ENCODE measurements at places on chromosomes 12 and 14.

- no peak for DNase-seq
Measured at GRCh38 chr14:102759456-102760187, 17.6 kb upstream of the TRAF3 start.

- DNase-seq = no peak
Measured at GRCh38 chr14:66920196-66920595, 269.0 kb upstream of the GARIN2 start.

GRCh38 chr12:67558775-67559174 lies 89.8 kb upstream of the DYRK2 start:
- DNase-seq = peak; percentile 3

- no peak for DNase-seq
Measured at GRCh38 chr12:64585104-64585503, 25.2 kb upstream of the RASSF3 start.

- DNase-seq = no peak
Measured at GRCh38 chr12:51593539-51593938, 2.5 kb downstream of the SCN8A start.

DNA sequence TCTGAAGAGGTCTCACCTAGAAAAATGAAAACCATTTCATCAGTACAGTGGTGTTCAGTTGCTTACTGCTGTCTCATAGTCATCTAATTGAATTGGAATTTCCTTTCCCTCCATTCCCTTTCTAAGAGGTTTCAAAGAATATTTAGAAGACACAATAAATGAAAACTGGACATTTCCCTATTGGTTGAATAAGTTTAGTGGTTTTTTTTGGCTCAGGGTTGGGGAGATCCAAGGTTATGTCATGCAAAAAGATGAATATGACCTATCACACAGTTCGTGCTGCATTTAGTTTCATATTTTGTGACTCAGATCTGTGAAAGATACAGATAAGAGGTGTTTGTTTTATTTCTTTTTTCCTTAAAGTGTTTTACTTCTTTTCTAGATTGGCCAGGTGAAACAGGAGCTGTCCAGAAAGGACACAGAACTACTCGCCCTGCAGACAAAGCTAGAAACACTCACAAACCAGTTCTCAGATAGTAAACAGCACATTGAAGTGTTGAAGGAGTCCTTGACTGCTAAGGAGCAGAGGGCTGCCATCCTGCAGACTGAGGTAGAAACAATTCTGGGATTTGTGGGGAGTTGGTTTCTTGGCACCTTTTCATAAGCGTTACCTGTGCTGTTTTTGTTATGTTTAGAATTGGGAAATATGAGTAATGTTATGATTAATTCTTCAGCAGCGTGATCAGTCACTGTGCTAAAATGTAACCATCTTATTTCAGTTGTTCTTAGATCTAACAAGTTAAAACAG lies 124.6 kb downstream of the ERC1 start:
- DNase-seq = no peak
